Stimulated activated CD4-positive, alpha-beta T cell treated with anti-CD3 and anti-CD28 coated beads, Interleukin-1b, Interleukin-23, amount 100 ng/mL, for 48 hours (primary cell): ENCODE measurements at places on chromosomes 16 and 17.

DNA sequence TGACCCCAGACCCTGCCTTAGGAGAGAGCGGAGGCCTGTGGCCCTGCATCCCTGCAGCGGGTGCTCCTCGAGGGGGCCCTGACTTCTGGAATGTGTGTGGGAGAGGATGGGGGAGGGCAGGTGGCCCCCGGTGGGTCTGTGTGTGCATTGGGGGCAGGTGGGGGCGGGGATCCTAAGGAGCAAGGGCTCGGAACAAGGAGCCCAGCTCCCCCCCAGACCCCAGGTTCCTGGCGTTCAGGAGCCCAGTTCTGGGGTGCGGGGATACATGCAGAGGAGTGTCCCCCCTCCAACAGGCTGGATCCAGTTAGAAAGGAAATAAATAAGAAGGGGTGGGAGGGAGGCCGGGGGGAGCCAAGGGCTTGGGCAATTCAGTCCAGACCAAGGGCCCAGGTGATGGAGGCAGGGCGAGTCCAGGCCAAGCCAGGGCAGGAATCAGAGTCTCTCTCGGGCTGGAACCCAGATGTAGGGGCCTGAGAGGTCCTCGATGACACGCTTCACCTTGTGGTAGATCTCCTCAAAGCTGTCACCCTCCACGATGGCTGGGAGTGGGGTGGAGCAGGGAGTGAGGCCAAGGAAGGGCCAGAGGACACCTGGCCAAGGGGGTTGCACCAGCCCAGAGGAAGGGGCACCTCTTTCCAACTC is 11.2 kb upstream of the ASGR1 start:
- no peak for DNase-seq

DNA sequence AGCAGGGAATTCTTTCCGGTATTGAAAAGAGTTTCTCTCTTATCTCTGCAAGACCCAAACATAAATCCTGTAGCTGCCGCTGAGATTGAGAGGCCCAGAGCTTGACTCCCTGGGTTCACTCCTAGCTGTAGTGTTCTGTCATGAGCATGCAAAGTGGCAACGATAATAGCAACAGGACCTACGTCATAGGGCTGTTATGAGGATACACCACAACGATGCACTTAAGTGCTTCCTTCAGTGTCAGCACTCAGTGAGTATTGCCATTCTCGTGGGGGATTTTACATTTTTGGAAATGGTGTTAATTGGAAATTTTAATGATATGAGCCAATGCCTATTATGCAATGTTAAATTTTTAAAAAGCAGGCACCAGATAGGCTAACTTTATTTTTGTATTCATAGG is 199.8 kb downstream of the CYLD start:
- no peak for DNase-seq

- no peak for DNase-seq
These were observed 5.8 kb upstream of the RPRML start for GRCh38 chr17:46984892-46985291.

DNA sequence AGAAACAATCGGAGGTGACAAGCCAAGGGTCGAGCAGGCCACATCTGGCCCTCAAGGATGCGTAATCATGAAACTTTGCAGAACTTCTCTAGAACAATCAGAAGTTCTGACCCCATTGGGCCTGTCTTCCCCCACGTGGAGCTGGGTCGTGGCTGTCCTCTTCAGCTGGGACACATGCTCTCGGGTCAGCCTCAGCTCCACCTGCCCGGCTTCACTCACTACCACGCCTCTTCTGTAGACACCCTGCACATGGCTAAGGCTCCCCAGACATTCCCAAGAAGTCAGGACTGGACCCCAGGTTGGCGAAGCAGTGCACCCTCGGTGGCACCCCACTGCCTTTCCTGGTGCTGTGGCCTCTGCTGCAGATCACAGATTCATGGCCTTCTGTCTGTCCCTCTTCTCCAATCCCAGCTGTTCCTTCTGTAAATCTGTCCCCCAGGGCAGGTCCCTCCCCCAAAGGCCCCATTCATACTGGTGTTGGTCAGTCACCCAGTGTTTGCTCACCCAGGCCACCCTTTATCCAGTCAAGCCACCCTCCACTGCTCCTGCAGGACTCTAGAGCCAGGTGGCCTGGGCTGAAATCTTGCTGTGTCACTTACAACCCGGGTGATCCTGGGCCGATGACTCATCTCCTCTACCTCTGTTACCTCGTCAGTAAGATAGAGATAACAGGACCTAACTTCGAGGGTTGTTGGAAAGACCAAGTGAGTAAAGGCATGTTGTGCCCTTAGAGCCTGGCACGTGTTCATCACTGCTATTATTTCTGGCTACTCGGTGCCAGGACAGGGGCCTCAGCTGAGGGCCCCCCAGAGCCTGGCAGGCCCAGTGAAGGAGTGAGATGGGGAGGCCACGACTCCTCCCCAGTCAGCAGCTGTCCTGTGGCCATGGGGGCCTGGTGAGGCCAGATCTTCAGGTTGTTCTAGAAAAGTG is 1.4 kb upstream of the SLC5A11 start:
- peak; percentile 22 for DNase-seq

DNA sequence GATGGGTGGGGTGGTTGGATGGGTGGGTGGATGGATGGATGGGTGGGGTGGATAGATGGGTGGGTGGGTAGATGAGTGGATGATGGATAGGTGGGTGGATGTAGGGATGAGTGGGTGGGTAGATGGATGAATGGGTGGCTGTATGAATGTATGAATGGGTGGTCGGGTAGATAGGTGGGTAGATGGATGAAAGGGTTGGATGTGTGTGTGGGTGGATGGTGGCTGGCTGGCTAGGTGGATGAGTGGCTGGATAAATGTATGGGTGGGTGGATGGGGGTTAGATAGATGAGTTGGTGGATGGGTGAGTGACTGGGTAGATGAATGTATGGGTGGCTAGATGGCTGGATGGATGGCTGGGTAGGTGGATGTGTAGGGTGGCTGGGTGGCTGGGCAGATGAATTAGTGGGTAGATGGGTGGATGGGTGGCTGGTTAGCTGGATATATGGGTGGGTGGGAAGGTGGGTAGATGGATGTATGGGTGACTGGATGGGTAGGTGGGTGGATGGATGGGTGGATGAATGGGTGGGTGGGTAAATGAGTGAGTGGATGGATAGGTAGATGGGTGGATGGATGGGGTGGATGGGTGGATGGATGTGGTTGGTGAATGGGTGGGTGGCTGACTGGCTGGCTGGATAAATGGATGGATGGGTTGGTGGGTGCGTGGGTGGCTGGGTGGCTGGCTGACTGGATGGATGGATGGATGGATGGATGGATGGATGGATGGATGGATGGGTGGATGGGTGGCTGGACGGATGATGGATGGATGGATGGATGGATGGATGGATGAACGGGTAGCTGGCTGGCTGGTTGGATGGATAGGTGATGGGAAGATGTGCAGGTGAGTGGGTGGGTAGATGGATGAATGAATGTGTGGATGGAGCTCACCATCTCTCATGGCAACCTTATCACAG is 18.9 kb upstream of the GOSR2 start:
- DNase-seq, result no peak
